ENCODE measurements at places on chromosomes 7 and 10.
A peak's percentile ranks its signal among the peaks of the same experiment; 100 is the strongest.

DNA sequence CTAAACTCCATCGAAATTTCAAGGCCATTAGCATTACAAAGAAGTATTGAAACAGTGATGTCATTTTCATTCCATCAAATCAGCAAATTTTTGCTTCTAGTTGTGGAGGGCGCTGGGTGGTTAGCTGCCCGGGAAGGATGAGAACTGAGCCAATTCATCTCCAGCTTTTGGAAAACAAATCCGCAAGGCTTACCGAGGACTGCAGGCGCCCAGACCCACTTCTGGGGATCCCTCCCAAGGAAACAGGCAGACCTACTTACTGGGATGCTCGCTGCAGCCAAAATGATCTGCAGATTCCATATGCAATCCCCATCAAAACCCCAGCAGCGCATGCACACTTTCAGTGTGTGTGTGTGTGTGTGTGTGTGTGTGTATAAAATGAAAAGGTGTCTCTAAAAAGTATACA lies 19.2 kb downstream of the TNRC18 start:
- no peak for DNase-seq

DNA sequence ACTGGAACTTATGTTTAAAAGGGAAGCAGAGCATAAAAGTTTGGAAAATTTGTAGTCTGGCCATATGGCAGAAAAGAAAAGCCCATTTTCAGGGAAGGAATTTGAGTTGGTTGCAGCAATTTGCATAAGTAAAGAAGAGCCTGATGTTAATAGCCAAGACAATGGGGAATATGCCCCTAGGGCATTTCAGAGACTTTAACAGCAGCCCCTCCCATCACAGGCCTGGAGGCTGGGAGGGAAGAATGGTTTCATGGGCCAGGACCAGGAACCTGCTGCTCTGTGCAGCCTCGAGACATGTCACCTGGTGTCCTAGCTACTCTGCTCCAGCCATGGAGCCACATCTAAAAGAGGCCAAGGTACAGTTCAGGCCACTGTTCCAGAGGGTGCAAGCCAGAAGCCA lies 35.3 kb downstream of the HTR7 start:
- DNase-seq = no peak

GRCh38 chr7:123067814-123068213 lies 72.3 kb upstream of the TAS2R16 start:
- no peak for DNase-seq

GRCh38 chr10:7185367-7185690 lies 225.5 kb downstream of the SFMBT2 start:
- no peak for DNase-seq

DNA sequence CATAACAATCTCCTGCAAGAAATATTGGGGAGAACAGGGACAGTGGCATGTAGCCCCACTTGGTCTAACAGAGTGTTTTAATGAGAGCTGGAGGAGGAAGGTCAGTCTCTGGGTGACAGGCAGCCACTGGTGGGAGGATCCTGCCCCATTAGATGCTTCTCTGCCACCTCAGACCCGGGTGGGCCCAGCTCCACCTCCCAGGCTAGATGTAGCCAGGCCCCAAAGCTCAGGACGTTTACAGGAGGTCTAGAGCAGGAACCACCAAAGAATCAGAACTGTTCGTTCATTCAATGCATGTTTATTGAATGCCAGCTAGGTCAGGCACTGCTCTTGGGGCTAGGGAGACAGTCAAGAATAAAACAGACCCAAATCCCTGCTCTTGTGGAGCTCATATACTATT lies 28.4 kb upstream of the GPNMB start:
- DNase-seq = no peak

DNA sequence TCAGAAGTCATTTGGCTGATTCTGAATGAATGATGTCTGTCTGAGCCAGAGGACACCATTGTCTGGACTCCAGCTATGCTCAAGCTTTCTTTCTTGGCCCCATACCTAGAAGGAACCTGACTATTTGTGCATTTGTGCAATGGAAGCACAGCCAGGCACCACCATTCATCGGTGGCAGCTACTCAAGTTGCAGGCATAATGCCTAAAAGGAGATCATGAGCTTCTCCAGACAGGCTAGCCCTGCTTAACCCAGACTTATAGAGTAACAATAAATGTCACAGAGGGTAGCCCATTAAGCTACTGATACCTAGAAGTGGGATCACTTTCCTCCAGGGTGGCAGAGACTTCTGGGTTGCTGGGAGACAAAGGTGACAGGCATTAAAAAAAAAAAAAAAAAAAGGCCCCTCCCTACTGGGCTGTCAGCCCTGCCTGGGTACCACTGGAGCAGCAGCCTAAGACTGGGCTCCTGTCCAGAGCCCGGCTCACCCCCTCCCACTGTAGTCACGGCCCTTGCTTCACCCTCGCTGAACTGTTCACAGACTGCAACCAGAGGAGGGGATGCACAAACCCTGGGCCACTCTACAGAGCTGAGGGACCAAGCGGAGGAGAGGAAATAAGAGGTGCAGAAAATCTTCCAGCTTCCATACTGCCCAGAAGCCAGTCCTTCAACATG lies 75.4 kb upstream of the ATP6V0A4 start:
- DNase-seq = no peak

- no peak for DNase-seq
Observed at GRCh38 chr7:73597978-73598782, 19.8 kb upstream of the TBL2 start.

- no peak for DNase-seq
Observed at GRCh38 chr7:153473185-153473584, 579.0 kb upstream of the DPP6 start.

- DNase-seq = no peak
Observed at GRCh38 chr7:3538041-3538440, 237.0 kb downstream of the SDK1 start.

DNA sequence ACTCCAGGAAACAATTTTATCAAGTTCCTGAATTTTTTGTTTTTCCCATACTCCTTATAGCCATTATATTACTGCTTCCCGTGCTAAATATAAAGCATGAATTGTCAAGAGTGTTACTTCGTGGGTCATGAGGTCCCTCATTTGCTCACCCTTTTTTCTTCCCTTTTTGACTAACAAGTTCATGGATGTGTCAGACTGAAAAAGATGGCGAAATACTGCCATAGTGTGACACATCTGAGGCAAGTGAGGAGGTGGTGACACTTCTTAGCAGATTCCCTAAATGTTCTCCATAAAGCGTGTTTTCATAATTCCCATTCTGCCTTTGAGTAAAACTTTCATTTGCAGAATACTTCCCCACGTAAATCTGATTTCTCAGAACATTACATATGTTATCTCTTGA lies 269.6 kb upstream of the FZD1 start:
- DNase-seq = no peak

- DNase-seq = no peak
Observed at GRCh38 chr7:155371331-155371883, 73.7 kb downstream of the INSIG1 start.

DNA sequence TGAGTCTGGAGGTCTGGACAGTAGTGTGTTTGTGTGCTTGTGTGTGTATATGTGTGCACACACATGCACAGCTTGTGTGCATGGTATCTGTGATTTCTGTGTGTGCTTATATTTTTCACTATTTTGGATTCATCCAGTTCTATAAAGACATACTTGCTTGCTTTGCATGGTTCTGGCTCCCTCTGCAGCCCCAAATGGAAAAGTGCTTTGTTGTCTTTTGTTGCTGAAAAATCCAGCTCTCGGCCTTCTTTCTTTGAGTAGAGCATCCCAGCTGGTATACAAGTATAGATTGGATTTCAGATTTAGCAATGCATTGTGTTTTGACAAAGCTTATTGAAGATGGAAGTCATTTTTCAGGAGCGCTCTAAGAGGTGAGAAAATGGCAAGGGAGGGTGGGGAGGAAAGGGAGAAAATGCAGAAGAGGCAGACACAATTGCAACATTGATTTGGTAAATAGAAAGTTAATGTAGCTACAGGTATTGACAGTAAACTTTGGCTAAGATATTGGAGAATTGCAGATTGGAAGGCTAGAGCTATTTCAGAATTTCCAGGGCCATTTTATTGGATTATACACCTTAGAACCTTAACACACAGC lies 333.9 kb downstream of the AUTS2 start:
- peak; percentile 75 for DNase-seq

GRCh38 chr7:5432691-5433090 lies 9.1 kb upstream of the TNRC18 start:
- no peak for DNase-seq

- DNase-seq = no peak
Observed at GRCh38 chr7:29945259-29945809, 44.3 kb downstream of the SCRN1 start.
